CD8-positive, alpha-beta memory T cell (primary cell): ENCODE measurements at places on chromosomes 4 and X.

DNA sequence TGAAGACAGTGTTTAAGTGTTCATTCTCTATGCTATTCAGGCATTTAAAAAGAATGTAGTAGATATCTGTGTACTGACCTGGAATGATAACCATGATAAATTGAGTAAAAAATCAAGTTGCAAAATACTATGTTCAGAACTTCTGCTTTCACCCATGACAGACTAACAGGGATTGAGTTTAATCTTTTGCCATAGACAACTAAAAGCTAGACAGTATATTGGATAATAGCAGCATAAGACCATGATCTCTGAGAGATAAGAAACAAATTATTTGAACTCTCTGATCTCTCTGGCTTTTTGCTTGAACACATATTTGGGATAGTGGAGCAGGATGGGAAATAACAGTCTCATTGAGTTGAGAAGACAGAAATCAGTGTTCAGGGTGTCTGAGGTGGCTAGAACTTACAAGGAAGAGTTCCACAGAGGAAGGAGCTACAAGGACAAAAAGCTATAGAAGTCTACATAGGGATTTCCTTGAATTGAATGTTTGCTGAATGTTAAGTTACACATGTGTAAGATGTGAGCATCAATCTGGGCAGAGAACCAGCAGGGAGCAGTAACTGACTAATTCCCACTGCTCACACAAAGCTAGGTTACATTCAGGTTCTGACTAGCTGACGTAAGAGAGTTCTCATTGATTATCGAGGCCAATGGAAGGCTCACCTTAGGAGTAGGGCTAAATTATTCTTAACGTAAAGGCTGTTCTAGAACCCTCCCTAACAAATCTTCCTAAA is 60.4 kb downstream of the SLC30A9 start:
- no peak for DNase-seq

DNA sequence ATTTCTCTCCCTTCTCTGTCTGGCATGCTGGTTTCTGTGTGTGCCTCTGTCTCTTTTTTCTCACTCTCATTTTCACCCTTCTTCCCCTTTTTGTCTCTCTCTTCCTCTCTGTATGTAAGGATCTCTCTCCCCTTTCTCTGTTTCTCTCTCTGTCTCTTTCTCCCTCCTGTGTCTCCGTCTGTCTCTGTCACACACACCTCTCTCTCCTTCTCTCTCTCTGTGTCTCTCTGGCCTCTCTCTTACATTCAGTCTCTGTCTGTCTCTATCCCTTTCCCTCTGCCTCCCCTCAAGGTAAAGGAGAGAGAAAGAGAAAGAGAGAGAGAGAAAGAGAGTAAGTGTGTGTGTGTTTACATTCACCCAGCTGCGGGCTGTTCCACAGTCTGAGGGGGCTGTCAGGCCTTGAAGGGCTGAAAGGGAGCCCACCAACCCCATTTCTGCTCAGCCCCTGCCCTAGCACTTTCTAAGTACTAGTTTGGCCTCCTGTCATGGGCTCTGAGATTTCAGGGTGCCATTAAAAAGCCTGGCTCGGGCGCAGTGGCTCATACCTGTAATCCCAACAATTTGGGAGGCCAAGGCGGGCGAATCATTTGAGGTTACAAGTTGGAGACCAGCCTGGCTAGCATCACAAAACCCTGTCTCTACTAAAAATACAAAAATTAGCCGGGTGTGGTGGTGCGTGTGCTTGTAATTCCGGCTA is 9.6 kb upstream of the TSPYL2 start:
- no peak for DNase-seq

- DNase-seq: no peak
These were observed 740.1 kb upstream of the PITX2 start for GRCh38 chr4:111362941-111363361.

DNA sequence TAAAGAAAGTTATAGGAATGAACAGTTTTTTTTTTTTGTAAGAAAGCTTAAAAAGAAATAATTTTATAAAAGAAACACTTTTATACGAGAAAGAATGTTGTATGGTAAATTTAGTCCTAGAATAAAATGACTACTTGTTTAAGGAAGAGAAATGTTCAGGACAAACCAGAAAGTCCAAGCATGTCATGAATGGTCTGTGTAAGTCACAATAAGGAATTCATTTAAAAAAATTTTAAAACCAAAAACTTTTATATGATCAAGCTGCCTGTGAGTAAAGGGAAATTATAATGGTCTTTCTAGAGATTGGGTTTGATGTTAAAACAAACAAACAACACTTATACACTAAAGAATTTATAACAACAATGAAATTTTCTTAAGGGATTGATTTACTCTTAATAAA is 858.9 kb upstream of the PCDH7 start:
- no peak for DNase-seq

- DNase-seq: peak; percentile 42
These were observed 17.3 kb downstream of the CTPS2 start for GRCh38 chrX:16695079-16695676.

DNA sequence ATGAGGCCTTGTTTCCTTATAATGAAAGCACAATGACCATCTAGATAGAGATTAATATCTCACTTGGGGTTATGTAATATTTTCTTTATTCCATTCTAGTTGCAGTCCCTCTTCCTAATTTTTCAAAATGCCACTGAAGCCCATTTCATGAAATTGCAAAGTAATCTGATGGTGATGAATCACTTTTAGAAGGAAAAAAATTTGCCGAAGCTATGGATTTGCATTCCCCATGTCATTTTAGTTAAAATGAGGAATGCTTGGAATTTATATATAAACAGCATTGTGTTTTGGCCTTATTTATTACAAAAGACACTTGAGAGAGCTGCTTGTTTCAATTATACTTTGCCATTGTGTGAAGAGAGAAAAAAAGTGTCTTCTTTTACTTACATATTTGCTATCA is 241.7 kb upstream of the TEX13A start:
- no peak for DNase-seq

- DNase-seq: no peak
These were observed 573.0 kb downstream of the KCTD8 start for GRCh38 chr4:43875655-43876054.

DNA sequence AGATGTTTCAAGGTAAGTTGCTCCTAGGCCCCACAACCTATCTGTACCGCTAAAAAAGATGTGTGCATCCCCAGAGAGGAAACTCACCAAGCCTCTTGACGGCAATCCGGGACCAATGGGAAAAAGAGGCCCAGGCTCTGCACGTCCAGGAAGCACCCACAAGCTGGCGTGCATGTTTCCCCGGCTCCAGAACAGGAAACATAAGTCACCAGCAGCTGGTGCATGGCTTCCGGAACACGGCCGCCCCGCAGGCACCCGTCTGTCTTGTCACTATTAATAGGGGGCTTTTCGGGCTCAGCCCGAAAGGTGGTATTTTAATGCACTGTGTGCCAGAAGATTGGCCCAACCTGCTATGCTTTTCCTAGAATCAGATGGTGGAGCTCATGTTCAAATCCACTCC is 22.2 kb downstream of the CRMP1 start:
- no peak for DNase-seq

- no peak for DNase-seq
These were observed 1431.6 kb upstream of the TENM3 start for GRCh38 chr4:180811556-180811955.

DNA sequence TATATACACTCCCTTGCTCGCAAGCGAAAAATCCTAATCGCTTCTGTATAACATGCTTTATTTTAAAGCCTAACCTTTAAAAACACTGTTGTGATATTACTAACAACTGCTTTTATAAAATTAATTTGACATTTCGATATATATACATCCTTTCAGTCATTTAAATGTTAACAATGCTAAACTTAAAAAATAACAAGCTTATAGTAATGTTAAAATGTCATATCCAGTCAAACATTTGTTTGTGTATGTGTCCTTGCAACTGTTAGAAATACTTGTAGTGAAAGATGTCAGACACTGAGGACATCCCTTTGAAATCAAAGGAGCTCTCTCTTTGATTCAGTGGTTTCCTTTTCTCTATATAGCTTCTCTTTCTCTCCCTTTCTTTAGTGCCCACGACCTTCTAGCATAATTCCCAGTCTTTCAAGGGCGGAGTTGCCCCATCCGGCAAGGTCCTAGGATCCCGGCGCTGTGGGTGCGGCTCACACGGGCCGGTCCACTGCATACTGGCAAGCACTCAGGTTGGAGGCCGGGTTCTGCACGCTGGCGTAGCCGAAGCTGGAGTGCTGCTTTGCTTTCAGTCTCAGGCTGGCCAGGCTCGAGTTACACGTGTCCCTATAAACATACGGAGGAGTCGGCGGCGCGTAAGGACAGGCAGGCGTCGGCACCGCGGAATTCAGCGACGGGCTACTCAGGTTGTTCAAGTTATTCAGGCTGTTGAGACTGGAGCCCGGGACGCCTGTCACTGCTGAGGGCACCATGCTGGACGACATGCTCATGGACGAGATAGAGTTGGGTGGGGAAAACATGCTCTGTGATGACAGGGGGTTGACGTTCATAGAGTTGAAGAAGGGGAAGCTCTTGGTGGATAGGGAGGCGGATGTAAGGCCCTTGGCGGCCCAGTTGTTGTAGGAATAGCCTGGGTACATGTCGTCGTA is 5.0 kb downstream of the PITX2 start:
- DNase-seq: no peak

DNA sequence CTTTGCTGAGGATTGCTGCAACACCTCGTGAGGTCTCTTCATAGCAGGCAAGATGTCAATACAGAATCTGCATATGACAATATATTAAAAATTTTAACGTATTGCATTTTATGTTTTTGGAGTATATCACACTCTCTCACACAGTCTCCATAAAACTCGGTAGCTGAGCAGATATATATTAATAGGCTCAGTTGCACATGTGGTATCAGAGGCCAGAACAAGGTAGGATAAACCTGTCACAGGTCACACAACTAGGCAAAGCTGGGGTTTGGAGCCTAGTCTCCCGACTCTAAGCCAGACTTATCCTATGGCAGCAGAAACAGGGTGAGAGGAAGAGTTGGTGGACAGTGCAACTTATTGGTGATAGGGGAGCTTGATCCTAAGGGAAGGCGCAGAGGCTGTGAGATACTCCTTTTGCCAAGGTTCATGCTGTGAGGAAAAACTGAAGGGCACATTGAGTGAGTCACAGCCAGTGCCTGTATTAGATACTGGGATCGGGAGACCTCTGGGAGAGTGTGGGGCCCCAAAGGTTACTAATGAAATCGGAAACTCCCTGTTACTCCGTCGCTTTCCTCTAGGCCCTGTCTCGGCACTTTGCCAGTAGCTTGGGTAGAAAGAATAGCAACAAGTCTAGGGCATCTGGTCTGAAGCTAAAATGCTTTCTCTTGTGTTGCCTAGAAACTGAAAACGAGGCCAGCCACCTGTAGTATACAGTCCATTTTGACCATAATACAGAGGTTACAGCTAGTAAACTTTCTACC is 195.7 kb downstream of the ARHGAP10 start:
- no peak for DNase-seq
